ENCODE measurements at places on chromosomes 12 and 14. TPM values are rescaled to one million over a fixed set of nuclear protein-coding genes. Genes with fewer than 3 reads are reported as not detected.

Gene COX8C
- not detected for total RNA-seq

Gene GPRC5D
- total RNA-seq: not detected

Gene C12orf60
- total RNA-seq: 1.4 TPM

Gene ELK3
- total RNA-seq: 19.8 TPM

Gene PSMA6
- 218 TPM for total RNA-seq
